ENCODE measurements at places on chromosomes 4 and X. TPM values are rescaled to one million over a fixed set of nuclear protein-coding genes. Genes with fewer than 3 reads are reported as not detected.

The MAGEA1 gene
- total RNA-seq = not detected

The MGARP gene
- not detected for total RNA-seq

GRCh38 chr4:1155314-1155713 lies 17.1 kb downstream of the SPON2 start:
- no peak overlapping the region for H3K4me3 ChIP-seq
- no peaks in the 10 kb centered on the region for H3K36me3 ChIP-seq
- H3K4me1 ChIP-seq = no peaks in the 10 kb centered on the region
- no peak overlapping the region for H3K27ac ChIP-seq

DNA sequence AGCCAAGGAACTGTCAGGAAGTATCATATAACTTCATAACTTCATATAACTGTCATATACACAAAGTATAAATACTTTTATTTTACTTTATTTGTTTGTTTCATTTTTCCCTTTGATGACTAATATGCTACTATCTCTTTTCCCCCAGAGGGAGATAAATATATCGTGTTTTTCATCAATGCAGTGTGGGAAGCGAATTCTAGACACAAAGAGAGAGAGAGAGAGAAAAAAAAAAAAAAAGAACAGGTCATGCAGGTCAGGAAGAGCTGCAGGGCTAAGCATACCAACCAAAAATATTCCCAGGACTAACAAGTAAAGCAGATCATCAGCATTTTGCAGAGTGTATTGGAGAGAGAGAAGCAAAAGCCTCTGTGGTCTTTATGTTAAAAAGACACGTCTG lies 1849.2 kb downstream of the STIM2 start:
- H3K4me3 ChIP-seq = no peak overlapping the region
- DNase-seq = no peak
- H3K27ac ChIP-seq = no peak overlapping the region
- H3K4me1 ChIP-seq = no peaks in the 10 kb centered on the region
- H3K27me3 ChIP-seq = no peaks in the 10 kb centered on the region
- H3K36me3 ChIP-seq = no peaks in the 10 kb centered on the region

- peaks cover 31% of the 10 kb centered on the region for H3K4me1 ChIP-seq
- peak; percentile 88 for DNase-seq
- no peaks in the 10 kb centered on the region for H3K27me3 ChIP-seq
- peaks cover 30% of the 10 kb centered on the region for H3K36me3 ChIP-seq
- peak within 1 kb of the TSS; percentile 91 for H3K27ac ChIP-seq
Measured at GRCh38 chrX:49171752-49172279, at the start of gene PLP2. TSS of gene PLP2 (plus strand) at chrX:49171898. CDS start at chrX:49172001, 103 bp downstream.

Data from activated CD4-positive, alpha-beta memory T cell treated with anti-CD3 and anti-CD28 coated beads for 36 hours (primary cell).